ENCODE measurements at places on chromosomes 1 and 21.

DNA sequence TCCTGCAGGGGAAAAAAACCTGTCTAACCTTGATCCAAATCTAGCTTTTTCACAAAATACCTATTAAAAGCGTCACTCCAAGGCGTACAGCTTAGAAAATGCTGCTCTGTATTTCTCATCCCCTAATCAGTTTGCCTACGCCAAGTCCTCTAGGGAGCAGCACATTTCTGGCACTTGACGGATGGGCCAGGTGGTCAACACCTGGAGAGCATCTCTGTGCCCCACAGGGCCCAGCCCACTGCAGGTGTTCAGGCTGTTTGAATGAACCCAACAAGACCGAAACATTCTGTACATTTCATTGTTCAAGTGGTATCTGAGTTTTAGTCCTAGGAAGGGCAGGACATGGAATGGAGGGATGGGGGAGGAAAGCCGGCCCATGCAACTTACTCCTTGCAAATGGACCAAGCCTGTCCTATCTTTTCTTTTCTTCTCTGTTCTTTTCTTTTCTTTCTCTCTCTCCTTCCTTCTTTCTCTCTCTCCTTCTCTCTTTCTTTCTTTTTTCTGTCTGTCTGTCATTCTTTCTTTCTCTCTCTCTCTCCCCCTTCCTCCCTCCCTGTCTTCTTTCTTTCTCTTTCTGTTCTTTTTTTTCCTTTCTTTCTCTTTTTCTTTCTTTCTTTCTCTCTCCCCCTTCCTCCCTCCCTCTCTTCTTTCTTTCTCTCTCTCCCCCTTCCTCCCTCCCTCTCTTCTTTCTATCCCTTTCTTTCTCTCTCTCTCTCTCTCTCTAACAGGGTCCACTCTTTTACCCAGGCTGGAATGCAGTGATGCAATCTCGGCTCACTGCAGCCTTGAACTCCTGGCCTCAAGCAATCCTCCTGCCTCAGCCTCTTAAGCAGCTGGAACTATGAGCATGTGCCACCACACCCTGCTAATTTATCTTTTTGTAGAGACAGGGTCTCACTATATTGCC lies 29.1 kb downstream of the IGFN1 start:
- DNase-seq, result no peak

DNA sequence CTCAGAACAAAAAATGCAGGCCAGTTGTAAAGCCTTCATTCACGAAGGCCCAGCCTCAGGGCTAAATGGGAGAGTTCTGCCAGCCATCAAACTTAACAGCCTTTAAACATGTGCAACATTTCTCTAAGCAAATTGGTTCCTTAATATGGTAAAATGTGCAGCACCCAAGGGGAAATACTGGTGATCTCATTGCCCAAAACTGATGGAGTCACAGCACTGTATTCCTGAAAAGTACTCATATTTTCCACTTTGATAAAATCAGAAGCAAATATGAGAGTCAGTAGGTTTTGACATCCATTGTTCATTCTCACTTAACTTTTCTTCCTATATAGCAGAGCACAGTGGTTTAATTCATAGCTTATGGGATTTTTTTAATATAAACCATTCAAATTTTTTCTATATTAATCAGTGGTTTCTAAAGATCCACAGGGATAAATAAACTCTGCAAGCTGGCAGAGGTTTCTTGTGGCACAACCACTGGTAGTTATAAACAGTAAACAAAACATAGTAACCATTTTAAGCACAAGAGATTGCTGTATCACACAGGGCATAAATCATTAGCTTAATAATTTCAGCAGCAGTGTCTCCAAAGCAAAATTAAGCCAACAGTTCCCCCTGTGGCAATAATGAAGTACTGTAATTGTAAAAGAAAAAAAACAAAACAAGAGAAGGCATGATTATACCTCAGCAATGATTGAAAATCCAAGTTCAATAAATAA lies 106.9 kb upstream of the LYPLAL1 start:
- DNase-seq, result peak; percentile 47

DNA sequence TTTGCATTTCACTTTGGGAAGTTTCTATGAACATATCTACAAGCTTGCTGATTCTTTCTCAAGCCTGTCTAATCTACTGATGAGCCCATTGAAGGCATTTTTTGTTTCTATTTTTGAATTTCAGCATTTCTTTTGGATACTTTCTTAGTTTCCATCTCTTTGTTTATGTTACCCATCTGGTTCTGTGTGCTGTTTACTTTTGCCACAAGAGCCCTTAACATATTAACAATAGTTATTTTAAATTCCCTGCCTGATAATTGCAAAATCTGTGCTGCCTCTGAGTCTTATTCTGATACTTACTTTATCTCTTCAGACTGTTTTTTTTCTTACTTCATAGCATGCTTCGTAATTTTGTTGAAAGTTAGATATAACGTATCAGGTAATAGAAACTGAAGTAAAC lies 75.8 kb upstream of the ZRANB2 start:
- no peak for DNase-seq

- DNase-seq, result no peak
Measured at GRCh38 chr1:95532335-95532734, 298.3 kb downstream of the RWDD3 start.

DNA sequence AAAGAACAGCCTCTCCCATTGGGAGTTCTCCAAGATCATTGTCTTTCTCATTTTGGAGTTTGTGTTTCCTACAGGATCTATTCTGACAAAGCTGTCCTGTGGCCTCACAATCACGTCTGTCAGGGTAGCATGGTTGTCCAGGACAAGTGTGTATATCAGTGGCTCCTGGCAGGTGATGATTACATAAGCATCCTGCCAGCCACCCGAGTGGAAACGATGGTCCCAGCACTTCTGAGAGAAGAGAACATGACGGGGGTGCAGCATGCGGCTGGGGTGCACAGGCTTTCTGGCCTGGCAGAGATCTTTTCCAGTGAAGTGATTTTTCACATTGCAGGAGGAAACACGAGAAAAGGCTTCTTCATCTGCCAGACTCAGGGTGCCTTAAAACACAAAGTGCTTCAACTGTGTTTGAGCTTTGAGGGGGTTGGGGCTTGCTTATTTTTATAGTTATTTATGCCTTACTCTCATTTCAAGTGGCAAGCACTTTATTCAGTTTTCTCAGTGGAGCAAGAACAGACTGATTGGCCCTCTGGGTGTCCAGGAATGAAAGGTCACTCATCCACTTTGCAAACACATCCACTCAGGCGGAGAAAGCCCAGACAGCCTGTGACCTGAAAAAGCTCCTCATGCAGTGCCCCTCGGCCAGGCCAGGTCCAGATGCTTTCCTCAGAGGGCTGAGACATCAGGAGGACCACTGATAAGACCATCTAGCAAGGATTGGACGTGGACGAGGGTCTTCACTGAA lies 186.0 kb downstream of the DUSP10 start:
- no peak for DNase-seq

GRCh38 chr1:235933766-235934116 lies 67.0 kb upstream of the LYST start:
- no peak for DNase-seq

GRCh38 chr1:96992871-96993270 lies 271.3 kb downstream of the PTBP2 start:
- DNase-seq, result no peak

- no peak for DNase-seq
Measured at GRCh38 chr1:104248385-104248784, 498.7 kb downstream of the AMY1C start.

Measured in bronchial epithelial cell (primary cell).